Thyroid gland (tissue), 4 donors: ENCODE measurements at places on chromosomes 16 and 17. TPM values are rescaled to one million over a fixed set of nuclear protein-coding genes. Genes with fewer than 3 reads are reported as not detected.

SLC5A2 gene
- not detected for total RNA-seq

AATK gene
- total RNA-seq: 4.1 TPM

SYNGR3 gene
- not detected for total RNA-seq

GRCh38 chr17:9170336-9170735, 149.0 kb downstream of the NTN1 start:
- H3K27ac ChIP-seq: no peak overlapping the region
- H3K4me1 ChIP-seq: peaks cover 7% of the 10 kb centered on the region
- H3K27me3 ChIP-seq: no peaks in the 10 kb centered on the region
- no peaks in the 10 kb centered on the region for H3K36me3 ChIP-seq

DNA sequence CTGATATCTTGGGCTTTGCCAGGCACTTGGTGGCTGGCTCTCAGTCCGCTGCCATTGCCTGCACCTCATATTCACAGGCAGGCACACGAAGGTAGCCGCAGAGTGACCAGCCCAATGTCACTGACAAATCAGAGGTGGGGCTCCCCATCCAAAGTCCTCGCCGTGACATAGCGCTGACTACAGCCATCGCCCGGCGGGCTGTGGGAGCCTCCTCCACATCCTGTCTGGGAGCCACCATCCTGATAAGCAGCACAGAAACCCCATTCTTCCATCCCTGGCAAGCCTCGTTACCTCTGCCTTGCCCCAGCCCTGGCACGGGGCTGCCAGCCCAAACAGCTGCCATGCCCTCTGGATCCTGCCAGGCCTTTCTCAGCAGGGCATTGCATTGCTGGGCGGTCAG, 437.8 kb downstream of the SLC39A11 start:
- DNase-seq: no peak
- H3K27me3 ChIP-seq: no peaks in the 10 kb centered on the region
- H3K4me1 ChIP-seq: no peaks in the 10 kb centered on the region
- H3K4me3 ChIP-seq: no peak overlapping the region
